ENCODE measurements at places on chromosomes 2 and 18. TPM values are rescaled to one million over a fixed set of nuclear protein-coding genes. Genes with fewer than 3 reads are reported as not detected.

GRCh38 chr2:133952896-133953295, 301.0 kb upstream of the MGAT5 start:
- H3K27ac ChIP-seq, result peak overlapping the region; percentile 78
- DNase-seq, result no peak
- peak overlapping the region; percentile 57 for H3K4me3 ChIP-seq
- no peaks in the 10 kb centered on the region for H3K36me3 ChIP-seq
- H3K27me3 ChIP-seq, result no peaks in the 10 kb centered on the region

- DNase-seq, result no peak
- peaks cover 5% of the 10 kb centered on the region for H3K27me3 ChIP-seq
- no peak overlapping the region for H3K27ac ChIP-seq
These were observed 22.8 kb upstream of the DAW1 start for GRCh38 chr2:227848586-227848985.

DNA sequence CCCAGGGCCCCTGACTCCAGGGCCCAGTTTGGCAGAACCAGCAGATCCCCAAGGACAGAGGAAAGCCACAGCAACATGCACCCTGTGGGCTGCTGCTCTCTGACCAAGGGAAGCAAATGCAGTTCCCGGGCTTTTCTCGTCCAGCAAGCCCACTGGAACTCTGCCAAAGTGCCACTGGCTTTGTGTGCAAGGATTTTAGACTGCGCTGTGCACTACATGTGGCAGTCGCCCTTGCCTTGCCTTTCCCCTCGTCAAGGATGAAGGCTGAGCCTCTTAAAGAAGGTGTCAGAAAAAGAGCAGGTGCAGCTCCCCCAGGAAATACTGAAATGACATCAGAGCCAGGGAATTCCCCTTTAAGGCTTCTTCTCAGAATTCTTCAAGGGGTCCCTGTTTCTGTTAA, 199.2 kb downstream of the TFCP2L1 start:
- DNase-seq, result no peak
- no peaks in the 10 kb centered on the region for H3K4me1 ChIP-seq
- H3K36me3 ChIP-seq, result no peaks in the 10 kb centered on the region
- H3K27ac ChIP-seq, result no peak overlapping the region
- no peak overlapping the region for H3K4me3 ChIP-seq

DNA sequence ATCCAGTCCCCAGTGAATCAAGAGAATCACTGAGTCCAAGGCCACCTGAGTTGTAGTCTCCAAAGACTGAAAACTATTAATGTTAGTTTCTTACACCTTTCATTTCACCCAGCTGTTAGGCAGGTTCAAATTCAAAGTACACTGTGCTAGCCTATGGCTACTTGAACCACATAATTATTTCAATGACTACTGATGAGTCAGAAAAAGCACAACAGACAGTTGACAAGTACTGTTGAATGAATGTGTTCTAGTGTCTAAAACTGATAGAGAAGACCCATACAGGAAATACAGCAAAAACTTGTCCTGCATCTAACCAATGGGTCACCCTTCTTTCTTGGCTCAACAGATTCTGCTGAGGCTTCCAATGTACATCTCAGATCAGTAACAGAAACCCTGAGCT, 160.9 kb downstream of the MYO5B start:
- H3K27me3 ChIP-seq, result peaks cover 14% of the 10 kb centered on the region
- H3K36me3 ChIP-seq, result no peaks in the 10 kb centered on the region
- H3K27ac ChIP-seq, result no peak overlapping the region
- no peak overlapping the region for H3K4me3 ChIP-seq
- no peak for DNase-seq

GRCh38 chr18:13260197-13260934, 41.8 kb downstream of the LDLRAD4 start:
- peaks cover 8% of the 10 kb centered on the region for H3K4me1 ChIP-seq
- H3K4me3 ChIP-seq, result no peak overlapping the region
- peaks cover 13% of the 10 kb centered on the region for H3K27me3 ChIP-seq
- H3K27ac ChIP-seq, result no peak overlapping the region

- H3K4me3 ChIP-seq, result peak overlapping the region; percentile 63
- H3K27ac ChIP-seq, result peak overlapping the region; percentile 81
- no peaks in the 10 kb centered on the region for H3K36me3 ChIP-seq
- no peak for DNase-seq
- H3K4me1 ChIP-seq, result peaks cover 68% of the 10 kb centered on the region
- H3K27me3 ChIP-seq, result no peaks in the 10 kb centered on the region
These were observed 93.3 kb downstream of the ALPK2 start for GRCh38 chr18:58535340-58536201.

The REG3G gene
- not detected for total RNA-seq

The AMER3 gene
- total RNA-seq, result not detected

The TEX44 gene
- total RNA-seq, result not detected

The HTR2B gene
- not detected for total RNA-seq

The RAB27B gene
- total RNA-seq, result 0.17 TPM

Measured in activated B cell treated with CpG ODN at 0.5 μM for 24 hours (primary cell).